ENCODE measurements at places on chromosomes 2 and 18.

DNA sequence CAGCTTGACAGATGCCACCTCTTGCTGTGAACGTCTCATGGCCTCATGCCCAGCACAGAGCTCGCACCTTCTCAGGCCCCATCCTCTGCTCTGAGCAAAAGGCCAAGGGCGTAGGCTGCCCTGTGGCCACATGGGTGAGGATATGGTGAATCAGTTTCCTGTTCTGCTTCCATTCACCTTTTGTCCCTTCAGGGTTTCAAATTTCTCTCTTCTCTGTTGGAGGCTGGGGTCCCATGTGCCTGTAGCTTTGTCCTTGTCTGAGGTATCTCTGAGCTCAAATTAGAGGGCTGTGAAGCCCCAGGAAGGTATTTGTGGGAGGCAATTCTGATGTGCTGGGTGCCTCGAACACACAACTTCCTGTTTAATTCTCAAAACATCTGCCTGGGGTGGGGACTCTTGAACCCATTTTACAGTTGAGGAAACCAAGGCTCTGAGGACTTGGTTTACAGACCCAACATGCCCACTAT, 29.0 kb downstream of the ZAP70 start:
- DNase-seq: no peak

GRCh38 chr2:169260246-169260645, 102.1 kb downstream of the LRP2 start:
- no peak for DNase-seq

- DNase-seq: no peak
These were observed 123.7 kb downstream of the FTCDNL1 start for GRCh38 chr2:199727306-199727705.

- no peak for DNase-seq
These were observed 3.9 kb upstream of the TMEM163 start for GRCh38 chr2:134722728-134723127.

- no peak for DNase-seq
These were observed 212.1 kb downstream of the PTPRM start for GRCh38 chr18:7779211-7779610.

- peak; percentile 25 for DNase-seq
These were observed 13.3 kb upstream of the RAB17 start for GRCh38 chr2:237603718-237604362.

- DNase-seq: no peak
These were observed 14.9 kb upstream of the UGT1A1 start for GRCh38 chr2:233745073-233745755.

GRCh38 chr18:61225336-61225735, 107.9 kb upstream of the CDH20 start:
- no peak for DNase-seq

DNA sequence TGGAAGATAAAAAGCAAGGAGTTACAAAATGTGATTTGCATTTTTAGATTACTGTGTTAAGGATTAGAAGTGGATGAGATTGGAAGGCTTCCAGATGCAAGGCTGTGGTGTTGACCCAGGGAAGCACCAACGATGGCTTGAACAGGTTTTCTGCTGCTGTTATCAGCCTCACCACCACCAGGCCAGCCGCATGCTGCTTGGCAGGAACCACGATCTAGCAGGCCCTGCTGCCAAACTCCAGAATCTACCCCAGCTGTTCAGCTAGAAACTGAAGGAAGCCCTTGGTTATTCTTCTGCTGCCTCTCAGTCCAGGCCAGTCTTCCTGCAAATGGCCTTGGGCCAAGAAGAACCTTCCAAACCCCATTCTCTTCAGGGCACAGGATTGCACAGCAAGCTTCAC, 133.9 kb downstream of the MTCL1 start:
- DNase-seq: no peak

GRCh38 chr2:206054952-206055351, 31.0 kb downstream of the INO80D start:
- no peak for DNase-seq

Data from SHP77 (cell line).